Activated CD4-positive, alpha-beta T cell treated with anti-CD3 and anti-CD28 coated beads, Interleukin-2, amount 50 U/mL, for 48 hours (primary cell): ENCODE measurements at places on chromosomes 12 and 14.

GRCh38 chr12:121514184-121514742 is 66.6 kb downstream of the KDM2B start:
- DNase-seq: no peak

DNA sequence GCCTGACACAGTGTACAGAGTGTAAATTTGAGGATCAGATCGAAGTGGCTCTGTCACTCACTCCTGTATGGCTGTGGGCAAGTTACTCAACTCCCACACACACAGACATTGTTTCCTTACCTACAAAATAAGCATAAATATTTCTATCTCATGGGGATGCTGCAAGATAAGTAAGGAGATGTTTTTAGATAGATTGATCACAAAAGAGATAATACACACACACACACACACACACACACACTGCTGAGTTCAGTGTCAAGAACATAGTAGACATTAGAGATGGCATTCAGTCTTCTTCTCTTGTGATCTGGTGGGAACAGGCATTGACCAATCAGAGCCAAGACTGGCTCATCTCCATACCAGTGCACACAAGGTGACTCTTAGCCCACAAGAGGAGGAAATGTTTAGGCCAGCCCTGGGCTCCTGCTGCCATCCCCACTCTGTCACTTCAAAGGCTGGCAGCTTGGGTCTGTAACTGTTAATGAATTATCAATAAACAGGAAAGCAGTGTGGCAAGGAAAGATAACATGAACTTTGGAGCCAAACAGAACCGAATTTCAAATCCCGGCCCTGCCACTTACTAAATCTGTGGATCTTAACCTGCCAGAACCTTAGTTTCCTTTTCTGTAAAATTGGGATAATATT is 3.4 kb upstream of the RNASE8 start:
- DNase-seq: no peak

DNA sequence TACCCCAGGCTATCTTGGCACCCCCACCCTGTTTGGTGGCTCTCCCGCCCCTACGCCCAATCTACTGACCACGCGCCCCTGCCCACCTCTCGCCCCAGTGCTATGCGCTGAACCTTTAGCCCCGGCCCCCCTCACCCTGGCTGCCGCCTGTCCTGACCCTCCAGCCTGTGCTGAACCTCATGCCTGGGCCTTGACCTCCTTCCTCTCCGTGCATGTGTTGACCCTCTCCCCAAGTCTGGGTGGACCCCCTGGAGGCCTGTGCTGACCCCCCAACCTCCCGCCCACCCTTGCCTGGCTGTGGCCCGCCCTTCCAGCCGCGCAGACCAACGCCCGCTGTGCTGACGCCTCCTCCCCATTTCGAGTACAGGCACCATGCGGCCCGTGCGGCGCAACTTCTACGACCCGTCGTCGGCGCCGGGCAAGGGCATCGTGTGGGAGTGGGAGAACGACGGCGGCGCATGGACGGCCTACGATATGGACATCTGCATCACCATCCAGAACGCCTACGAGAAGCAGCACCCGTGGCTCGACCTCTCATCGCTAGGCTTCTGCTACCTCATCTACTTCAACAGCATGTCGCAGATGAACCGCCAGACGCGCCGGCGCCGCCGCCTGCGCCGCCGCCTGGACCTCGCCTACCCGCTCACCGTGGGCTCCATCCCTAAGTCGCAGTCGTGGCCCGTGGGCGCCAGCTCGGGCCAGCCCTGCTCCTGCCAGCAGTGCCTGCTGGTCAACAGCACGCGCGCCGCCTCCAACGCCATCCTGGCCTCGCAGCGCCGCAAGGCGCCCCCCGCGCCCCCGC is 20.7 kb downstream of the DTX1 start:
- DNase-seq: no peak

DNA sequence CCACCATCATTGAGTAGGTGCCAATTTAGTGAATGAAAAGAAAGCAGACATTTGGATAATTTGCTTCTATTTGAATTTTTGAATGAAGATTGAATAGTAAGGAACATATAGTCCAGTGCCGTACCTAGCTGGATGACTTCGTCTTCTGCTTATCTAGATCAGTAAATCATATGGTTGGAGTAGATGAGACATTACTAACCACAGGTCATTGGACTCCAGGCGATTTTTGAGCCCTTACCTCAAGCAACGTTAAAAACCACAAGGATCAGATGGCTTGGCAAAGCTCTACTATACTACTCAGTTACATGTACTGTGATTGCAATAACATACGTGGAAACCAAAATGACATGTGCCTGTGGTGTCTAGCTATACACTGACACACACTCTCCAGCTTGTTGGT is 1.7 kb upstream of the SPATS2 start:
- no peak for DNase-seq

DNA sequence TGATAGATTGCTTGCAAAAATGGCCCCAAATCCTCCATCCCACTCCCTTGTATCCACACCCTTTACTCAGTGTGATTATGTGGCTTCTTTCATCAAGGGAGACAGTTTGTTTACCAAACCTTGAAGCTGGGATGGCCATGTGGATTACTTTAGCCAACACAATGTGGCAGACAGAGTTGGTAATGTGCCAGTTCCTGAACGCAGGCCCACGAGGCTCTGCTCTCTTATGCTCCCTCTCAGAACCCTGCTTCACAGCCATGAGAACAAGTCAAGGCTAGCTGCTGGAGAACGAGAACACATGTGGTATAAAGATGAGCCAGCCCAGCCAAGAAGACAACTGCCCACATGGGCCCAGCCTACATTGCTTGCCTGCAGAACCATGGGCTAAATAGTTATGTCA is 162.3 kb downstream of the NDUFA12 start:
- DNase-seq: no peak

GRCh38 chr12:64665514-64665913 is 55.2 kb downstream of the RASSF3 start:
- no peak for DNase-seq

DNA sequence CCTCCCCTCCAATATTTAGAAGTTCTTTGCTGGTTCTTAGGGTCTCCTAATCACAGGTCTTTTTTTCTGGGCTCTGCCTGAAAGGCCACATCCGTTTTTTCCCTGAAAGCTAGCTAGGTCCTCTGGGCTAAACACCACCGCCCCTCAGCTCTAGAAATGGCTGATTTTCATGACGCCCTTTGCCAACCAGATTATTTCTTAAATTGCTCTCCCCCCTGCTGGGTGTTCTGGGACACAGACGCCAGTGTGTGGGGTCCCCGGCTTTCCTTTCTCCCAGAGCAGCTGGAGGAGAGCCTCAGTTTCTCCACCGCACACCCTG is 45.3 kb upstream of the ATP23 start:
- no peak for DNase-seq

- no peak for DNase-seq
Measured at GRCh38 chr14:99519931-99520421, 38.8 kb downstream of the CCNK start.

DNA sequence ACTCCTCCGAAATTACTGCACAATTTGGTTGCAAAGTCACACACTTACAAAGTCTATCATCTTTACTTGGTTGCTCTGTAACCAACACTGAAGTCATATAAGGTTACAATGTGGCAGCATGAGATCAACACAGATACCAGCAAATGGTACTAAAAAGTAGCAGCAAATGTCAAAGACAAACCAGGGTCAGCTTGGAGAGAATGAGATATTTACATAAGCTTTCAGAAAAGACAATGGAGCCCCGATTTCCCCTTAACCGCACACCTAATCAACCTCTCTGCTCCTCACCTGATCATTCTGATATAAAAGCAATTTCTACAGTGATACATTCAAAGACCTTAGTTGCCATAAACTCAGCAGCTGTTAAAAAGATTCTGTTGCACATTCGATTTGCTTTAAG is 76.4 kb upstream of the FOXN3 start:
- no peak for DNase-seq

DNA sequence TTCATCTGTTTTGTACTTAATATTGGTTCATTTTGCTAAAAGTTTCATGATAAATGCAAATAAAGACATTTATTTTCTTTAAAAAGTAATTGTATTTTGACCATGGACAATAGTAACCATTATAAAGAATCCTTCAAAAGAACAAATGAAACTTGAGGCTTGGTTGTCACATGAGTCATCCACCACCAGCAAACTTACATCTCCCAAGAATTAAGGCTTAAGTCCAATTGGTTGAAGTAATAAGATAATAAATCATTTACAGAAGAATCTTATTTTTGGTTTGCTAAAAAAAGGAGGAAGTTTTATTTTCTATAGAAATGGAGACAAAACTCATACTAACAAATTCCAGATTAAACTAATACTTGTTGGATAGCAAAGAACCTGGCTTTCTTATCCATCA is 84.8 kb upstream of the KITLG start:
- no peak for DNase-seq

GRCh38 chr12:49296836-49297694 is 2.1 kb downstream of the PRPH start:
- DNase-seq: peak; percentile 63

DNA sequence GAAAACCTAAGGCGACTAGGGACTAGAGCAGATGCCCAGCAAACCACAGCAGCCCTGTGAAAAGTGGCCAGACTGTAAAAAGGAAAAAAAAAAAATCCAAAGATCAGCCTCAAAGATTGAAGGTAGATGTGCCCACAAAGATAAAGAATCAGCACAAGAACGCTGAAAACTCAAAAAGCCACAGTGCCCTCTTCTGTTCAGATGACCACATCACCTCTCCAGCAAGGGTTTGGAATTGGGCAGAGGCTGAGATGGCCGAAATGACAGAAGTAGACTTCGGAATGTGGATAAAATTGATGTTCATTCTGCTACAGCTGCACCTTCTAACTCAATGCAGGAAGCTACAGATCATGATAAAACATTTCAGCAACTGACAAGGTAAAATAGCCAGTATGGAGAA is 154.4 kb downstream of the GPHN start:
- DNase-seq: no peak

DNA sequence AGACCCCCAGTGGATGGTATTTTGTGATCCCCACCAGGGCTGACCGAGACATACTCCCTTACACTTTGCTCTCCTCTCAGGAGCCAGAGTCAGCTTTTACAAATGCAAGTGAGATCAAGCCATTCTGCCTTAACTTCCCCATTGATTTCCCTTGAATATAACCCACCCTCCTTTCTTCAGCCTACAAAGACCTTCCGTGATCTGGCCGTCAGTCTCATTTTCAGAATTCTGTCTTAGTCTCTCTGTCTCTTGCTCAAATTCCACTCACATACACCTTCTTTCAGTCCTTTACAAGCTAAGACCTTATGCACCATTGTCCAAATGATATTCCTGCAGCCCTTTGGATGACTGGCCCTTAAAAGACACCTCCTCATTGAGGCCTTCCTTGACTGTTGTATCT is 39.0 kb upstream of the ELK3 start:
- no peak for DNase-seq

- DNase-seq: no peak
Measured at GRCh38 chr12:25935355-25936144, 22.9 kb upstream of the RASSF8 start.

- DNase-seq: no peak
Measured at GRCh38 chr12:112419297-112420133, 768 bp downstream of the PTPN11 start.
